Bronchial epithelial cell (primary cell): ENCODE measurements at places on chromosomes 5 and 9.

GRCh38 chr9:26169708-26170107 lies 491.5 kb upstream of the TUSC1 start:
- DNase-seq = peak; percentile 5

- DNase-seq = peak; percentile 68
Measured at GRCh38 chr5:50727149-50727496, 60.7 kb downstream of the PARP8 start.

- no peak for DNase-seq
Measured at GRCh38 chr9:30522061-30522460, 1862.4 kb upstream of the ACO1 start.

- DNase-seq = no peak
Measured at GRCh38 chr9:72399391-72399790, 34.4 kb upstream of the ZFAND5 start.

DNA sequence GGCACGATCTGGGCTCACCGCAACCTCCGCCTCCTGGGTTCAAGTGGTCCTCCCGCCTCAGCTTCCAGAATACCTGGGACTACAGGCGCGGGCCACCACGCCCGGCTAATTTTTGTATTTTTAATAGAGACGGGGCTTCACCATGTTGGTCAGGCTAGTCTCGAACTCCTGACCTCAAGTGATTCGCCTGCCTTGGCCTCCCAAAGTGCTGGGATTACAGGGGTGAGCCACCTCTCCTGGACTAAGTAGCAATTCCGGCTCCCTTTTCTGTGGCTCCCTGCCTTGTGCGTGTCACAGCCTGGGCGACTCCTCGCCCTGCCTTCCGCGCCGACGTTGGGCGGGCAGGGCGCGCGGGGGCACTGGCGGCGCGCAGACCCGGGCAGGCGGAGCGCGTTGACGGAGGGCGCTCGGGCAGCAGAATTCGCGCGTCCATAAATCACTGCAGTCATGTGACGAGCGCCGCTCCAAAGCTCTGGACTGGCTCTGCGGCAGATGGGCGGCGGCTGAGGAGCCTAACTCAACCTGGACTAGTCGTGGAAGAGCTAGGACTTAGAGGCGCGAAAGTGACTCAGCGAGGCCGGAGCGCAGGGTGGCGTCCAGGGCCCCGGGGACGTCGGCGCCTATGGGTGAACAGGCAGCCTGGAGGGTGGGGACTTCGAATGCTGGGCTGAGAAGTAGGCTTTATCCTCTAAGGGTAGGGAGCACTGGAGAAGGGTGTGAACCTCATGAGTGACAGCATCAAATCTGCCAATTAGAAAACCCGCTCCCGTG lies 1.4 kb upstream of the CIZ1 start:
- peak; percentile 89 for DNase-seq

DNA sequence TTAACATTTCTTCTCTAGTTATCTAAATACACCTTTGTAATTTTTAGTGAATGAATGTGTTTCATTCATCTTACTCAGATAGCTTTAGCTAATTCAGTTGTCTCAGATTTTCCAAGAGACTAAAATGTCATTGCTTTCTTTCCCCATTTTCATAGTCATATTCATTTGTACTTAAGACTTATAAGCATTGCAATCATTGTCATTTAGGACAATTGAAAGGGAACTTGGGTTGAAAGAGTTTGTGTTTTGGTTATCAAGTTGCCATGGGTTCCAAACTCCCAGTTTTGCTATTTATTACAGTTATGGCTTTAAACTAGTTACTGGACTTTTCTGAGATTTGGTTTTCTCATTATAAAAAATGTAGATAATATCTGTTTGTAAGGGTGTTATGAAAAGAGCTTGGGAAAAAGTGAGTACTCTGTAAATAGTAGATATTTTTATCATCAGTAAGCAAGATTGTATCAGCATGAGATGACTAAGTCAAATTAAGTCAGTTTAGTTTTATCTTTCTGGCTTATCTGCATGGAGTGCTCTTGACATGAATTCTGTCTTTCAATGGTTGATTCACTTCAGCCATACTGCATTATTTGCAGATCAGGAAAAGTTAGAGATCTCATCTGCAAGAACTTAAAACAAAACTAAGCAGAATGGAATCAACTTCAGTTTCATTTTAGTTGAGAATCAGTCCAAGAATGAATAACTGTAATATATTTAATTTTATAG lies 107.5 kb downstream of the PBX3 start:
- DNase-seq = peak; percentile 15

GRCh38 chr9:450561-450960 lies 235.9 kb downstream of the DOCK8 start:
- no peak for DNase-seq

DNA sequence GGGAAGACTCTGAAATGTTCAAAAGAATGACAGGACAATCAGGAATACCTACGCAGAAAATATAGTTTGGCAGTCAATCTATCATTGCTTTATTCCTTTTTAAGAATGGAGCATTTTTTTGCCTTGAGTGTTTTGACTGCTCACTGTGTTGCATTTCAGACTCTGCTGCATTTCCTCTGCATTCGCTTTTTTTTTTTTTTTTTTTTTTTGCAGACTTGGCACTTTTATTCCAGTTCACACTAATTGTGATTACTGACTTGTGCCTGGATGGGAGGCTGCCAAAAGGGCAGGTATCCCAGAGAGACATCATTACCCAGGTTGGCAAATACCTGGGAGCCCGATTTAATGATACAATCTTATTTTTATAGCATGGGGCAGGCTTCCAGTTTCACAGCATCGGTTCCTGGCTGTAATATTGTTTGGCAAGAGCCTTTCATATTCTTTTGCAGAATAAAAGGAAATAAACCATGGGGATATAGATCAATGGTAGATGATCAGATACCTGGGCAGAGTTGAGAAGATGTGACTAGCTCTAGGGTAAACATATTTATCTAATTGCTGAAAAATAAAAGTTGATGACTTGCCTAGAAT lies 1132.6 kb downstream of the MAT2B start:
- no peak for DNase-seq

DNA sequence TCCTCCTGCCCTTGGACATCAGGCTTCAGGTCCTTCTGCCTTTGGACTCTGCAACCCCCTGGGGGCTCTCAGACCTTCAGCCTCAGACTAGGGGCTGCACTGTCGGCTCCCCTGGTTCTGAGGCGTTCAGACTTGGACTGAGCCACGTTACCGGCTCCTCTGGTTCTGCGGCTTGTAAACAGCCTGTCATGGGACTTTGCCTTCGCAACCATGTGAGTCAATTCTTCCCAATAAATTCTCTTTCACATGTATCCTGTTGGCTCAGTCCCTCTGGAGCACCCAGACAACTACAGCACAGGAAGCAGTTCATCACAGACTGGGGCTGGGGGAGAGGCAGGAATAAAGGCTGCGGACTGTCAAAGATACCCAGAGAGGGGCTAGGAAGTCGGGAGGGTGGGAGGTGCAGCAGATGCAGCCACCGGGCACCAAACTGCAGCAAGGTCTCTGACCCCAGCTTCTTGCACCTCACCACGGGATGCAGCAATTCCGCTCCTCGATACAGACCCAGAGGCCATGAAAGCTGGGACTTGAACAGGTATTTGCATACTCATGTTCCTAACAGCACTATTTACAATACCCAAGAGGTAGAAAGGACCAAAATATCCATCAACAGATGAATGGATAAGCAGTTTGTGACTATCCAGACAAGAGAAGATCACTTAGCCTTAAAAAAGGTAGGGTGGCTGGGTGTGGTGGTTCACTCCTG lies 100.8 kb downstream of the COL23A1 start:
- DNase-seq = no peak

GRCh38 chr5:34734326-34734725 lies 78.2 kb downstream of the RAI14 start:
- DNase-seq = no peak

DNA sequence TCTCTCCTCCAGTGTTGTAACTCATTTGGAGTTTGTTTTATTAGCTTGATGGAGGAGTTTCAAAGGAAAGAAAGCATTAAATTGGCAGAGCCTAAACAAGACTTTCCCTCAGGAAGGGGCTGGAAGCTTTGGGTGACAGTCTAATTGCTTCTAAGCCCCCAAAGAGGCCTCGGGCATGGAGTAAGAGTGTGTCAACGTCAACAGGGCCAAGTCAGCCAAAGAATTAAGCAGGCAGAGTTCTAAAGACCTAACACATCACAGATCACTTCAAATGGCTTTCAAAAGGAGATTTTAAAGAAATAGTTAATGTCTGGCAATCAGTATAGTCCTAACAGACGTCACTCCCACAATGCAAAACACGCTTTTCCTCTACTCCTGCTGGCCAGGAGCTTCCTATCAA lies 234.5 kb downstream of the EFNA5 start:
- no peak for DNase-seq

GRCh38 chr9:69412741-69413150 lies 87.7 kb downstream of the ENTREP1 start:
- peak; percentile 20 for DNase-seq

DNA sequence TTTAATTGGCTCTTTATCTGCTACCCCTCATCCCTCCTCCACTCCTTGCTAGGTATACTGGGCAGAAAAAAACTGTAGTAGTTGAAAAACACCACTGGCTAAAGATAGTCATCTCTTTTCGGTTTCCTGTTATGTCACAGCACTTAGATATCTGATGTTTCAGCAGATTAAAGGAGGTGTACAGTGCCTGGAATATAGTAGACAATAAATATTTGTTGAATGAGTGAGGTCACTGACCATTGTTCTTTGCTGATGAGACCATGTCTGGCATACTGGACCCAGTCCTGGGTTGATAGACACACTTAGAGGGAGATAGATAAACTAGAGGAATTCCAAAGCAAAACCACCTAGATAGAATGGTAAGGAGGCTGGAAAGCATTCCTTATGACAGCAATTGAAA lies 3.2 kb downstream of the GRPEL2 start:
- DNase-seq = no peak

GRCh38 chr9:114216081-114216480 lies 60.7 kb downstream of the COL27A1 start:
- no peak for DNase-seq

GRCh38 chr5:93874491-93874890 lies 133.1 kb upstream of the POU5F2 start:
- no peak for DNase-seq

DNA sequence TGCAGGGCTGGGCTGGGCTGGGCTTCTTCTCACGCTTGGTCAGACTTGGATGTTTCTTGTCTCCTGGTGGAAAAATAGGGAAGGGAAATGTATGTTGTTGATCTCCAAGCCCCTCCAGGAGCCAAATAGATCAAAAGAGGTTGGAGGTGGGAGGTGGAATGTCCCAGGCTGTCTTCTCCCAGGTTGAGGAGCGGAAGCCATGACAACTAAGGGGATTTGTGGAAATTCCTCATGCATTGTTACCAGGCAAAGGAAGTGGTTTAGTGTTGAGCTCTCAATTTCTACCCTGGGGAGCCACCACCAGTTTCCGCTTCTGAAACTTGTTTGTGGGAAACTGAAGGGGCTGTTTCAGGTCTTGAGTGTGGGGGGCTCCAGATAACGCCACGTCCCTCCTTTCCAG lies 79.0 kb downstream of the SPRY4 start:
- peak; percentile 50 for DNase-seq

DNA sequence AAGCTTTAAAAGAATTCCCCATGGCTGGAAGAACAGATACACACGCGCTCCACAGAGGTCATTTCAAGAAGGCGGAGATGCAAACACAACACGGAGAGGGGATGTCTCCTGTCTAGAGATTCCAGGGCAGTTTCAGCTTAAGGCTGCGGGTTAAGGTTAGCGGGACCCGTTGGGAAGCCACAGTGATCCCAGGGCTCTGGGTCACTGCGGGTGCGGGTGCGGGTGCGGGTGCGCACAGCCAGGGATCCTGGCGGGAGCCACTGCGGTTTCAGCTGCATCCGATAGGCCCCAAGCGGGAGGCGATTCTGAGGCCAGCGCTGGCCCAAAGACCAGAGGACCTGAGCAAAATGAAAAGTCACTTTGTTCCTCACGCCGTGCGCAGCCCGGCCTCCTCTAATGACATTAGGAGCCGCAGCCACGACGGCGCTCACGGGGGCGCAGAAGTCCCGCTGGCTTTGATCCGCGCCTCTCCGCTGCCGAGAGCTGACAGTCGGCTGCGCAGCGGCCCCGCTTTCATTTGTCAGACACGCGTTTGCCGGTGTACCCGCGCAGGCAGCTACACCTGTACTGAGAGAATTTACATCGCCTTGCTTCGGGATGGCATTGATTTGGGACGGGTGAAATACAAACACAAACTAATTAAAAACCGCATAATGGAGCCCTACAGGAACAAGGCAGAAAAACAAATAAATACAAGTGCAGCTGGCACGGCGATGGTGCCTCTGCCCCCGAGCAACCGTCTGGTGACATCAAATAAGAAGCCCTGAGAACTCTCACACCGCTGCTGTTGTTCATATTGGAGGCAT lies 5.3 kb upstream of the IRX1 start:
- DNase-seq = no peak

- no peak for DNase-seq
Measured at GRCh38 chr5:77984587-77984986, 208.4 kb upstream of the TBCA start.

- no peak for DNase-seq
Measured at GRCh38 chr9:4764033-4764432, 23.0 kb upstream of the AK3 start.

GRCh38 chr5:63794296-63794695 lies 167.9 kb downstream of the HTR1A start:
- DNase-seq = peak; percentile 51

- peak; percentile 22 for DNase-seq
Measured at GRCh38 chr5:166031926-166032325, 2259.5 kb upstream of the WWC1 start.

GRCh38 chr9:79641070-79641469 lies 69.3 kb downstream of the TLE4 start:
- no peak for DNase-seq

GRCh38 chr5:63154476-63155309 lies 576.1 kb downstream of the LRRC70 start:
- no peak for DNase-seq

- DNase-seq = no peak
Measured at GRCh38 chr5:16880547-16880946, 55.5 kb downstream of the MYO10 start.

DNA sequence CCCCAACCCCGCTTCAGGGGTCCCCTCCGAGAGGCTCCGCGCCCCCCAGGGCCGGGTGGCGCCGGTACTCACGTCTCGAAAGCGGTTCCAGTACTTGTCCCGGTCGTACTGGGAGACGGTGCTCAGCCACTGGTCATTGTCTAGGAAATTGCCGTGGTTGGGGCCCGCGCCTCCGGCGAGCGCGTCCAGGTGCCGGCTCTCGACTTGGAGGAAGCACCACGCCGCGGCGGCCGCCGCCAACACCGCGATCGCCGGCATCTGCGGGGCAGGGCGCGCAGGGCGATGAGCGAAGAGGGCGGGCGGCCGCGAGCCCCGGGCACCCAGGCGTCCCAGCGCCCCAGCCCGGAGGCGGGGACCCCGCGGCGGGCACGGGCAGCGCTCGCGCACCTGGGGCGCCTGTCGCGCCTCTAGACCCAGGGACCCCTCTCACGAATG lies 808 bp downstream of the SPOCK1 start:
- DNase-seq = peak; percentile 15

DNA sequence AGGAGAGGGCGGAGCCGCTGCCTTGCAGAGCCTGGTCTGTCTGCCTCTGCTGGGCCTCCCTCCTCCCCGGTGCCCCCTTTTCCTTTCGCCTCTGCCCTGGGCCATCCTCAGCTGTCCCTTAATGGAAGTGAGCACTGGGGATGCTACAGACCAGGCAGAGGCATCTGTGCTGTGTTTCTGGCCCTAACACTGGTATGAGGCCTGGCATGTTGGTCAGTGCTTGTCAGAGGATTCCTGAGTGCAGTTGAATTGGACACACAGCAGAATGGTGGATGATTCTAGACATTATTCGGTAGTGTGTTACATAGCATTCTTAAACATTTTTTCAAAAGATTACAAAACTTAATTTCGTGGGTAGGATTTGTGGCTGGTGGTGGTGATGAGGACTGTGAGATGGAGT lies 88.6 kb downstream of the EHMT1 start:
- DNase-seq = no peak

GRCh38 chr5:115850744-115851416 lies 9.1 kb downstream of the AP3S1 start:
- no peak for DNase-seq
